ENCODE measurements at places on chromosomes 6 and 20.
A peak's percentile ranks its signal among the peaks of the same experiment; 100 is the strongest.

DNA sequence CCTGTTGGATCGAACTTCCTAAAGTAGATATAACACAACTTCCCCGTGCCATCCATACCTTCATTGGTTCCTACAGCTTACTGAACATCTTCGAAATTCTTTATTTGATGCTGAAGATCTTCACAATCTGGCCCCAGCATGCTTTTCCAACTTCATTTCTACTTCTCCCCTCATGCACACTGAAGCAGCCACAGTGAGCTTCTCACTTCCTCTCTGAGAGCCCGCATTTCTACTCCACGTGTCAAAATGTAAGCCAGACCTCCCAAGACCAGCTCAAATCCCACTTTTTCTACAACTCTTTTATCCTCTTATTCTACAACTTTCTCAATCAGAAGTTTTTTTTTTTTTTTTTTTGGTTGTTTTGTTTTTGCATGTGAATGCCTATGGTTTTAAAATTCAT, 254.7 kb downstream of the GMPR start:
- no peak for DNase-seq

GRCh38 chr20:43472671-43473380, 15.1 kb downstream of the SRSF6 start:
- DNase-seq: no peak

- no peak for DNase-seq
Observed at GRCh38 chr6:125968493-125968892, 11.9 kb downstream of the HINT3 start.

GRCh38 chr20:56855708-56856107, 226.6 kb downstream of the TFAP2C start:
- DNase-seq: no peak

GRCh38 chr20:14882157-14882556, 544.7 kb upstream of the FLRT3 start:
- no peak for DNase-seq

- peak; percentile 79 for DNase-seq
Observed at GRCh38 chr6:97195117-97195516, 87.9 kb downstream of the MMS22L start.

DNA sequence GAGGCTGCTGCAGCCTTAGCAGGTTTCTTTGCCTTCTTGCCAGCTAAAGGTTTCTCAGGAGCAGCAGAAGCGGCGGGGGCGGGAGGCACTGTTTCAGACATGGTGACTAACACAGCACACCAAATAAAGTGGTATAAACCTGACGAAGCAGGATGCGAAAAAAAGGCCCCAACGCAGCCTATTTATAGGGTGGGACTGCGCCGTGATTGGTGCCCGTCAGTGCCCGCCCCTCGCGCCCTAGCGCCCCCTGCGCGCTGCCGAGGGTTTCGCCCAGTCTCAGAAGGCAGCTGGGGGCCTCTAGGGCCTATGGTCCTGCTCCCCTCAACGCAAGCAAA, 55.0 kb downstream of the TRIM38 start:
- DNase-seq: no peak

- DNase-seq: no peak
Observed at GRCh38 chr6:912871-913835, 220.2 kb upstream of the EXOC2 start.

DNA sequence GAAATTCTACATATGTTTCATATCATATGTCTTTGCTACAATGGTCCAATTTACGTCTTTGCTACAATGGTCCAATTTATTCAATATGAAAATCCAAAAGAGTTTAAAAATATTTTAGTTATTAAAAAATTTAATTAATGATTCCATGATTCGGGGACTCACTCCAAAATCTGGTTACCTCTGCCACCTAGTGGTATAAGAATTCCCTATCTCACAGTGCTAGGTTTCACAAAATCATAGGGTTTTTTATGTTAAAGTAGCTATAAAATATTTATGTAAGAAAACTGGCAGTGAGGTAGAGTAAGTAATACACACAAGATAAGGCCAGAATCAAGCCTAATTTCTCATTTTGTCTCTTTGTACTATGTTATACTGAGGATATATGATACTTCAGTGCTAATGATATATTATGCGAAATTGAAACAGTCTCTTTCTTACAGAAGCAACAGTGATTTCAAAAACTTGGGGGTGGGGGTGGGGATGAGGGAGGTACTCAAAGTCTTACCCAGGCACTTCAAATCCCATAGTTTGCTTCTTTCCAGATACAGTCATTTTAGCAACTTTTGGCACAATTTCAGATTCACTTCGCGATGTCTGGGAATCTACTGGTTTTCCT, 52.3 kb downstream of the HBS1L start:
- DNase-seq: no peak

DNA sequence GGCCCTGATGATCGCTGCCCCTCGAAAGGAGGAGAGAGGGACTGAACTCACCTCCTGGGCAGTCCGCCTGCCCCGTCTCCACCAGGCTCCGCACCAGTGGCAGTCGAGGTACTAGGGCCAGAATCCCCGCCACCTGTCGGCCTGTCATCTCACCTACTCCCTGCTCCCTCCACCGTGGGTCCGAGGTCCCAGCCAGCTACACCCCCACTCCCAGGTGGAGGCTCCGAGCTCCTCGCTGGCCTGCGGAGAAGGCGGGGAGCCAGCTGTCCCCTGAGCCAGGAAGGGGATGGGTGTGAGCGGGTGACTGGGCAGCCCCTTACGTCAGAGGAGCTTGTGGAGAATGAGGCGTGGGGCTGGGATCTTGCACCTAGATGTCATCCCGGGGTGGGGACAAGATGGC, 1066.5 kb upstream of the MANEA start:
- no peak for DNase-seq

GRCh38 chr6:115131709-115132490, 789.1 kb upstream of the HS3ST5 start:
- no peak for DNase-seq

- no peak for DNase-seq
Observed at GRCh38 chr6:100266494-100267401, 198.0 kb downstream of the SIM1 start.

DNA sequence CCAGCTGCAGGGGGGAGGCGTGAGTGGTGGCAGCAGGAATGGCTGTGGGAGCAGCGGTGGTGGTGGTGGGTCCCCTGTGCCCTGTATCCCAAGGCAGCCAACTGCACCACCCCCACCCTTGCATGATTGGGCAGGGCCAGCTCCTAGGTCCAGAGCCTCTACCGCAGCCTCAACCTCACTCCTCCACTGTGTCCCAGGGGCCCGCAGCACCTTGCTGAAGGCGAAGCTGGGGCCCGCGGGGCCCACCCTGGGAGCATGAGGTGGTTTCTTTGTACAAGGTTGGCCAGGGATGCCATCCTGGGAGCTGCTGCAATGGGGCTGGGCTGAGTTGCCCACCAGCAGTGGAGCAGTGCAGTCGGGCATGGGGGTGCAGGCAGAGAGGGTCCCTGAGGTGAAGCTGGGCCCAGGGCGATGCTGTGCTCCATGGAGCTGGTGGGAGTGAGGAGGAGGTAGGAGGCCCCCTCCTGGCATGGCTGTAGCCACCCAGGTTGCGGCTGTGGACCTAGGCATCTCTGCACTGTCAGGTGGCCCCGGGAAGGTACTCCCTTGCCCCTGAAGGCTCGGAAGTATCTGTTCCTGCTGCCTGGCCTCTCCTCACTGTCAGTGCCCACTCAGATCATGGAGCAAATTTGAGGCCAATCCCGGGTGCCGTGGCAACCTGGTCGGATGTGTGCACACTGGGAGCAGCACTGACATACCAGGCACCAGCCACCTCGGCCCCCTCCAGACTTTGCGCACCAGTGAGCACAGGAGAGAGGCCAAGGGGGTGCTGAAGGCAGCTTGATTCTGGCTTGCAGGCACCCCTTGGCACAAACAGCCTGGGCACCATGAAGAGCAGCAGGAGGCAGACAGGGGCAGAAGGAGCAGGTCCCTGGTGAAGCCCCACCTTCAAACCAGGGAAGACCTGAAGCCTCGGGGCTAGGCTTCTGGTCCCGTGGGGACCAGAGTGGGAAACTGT, 60.2 kb upstream of the L3MBTL3 start:
- no peak for DNase-seq

GRCh38 chr6:9711365-9711764, 703.5 kb downstream of the TFAP2A start:
- DNase-seq: no peak

GRCh38 chr20:37081717-37082289, 14.0 kb downstream of the RBL1 start:
- DNase-seq: no peak

- no peak for DNase-seq
Observed at GRCh38 chr20:38872036-38872435, 54.2 kb upstream of the FAM83D start.

GRCh38 chr6:170405311-170405975, 98.9 kb downstream of the FAM120B start:
- DNase-seq: no peak

DNA sequence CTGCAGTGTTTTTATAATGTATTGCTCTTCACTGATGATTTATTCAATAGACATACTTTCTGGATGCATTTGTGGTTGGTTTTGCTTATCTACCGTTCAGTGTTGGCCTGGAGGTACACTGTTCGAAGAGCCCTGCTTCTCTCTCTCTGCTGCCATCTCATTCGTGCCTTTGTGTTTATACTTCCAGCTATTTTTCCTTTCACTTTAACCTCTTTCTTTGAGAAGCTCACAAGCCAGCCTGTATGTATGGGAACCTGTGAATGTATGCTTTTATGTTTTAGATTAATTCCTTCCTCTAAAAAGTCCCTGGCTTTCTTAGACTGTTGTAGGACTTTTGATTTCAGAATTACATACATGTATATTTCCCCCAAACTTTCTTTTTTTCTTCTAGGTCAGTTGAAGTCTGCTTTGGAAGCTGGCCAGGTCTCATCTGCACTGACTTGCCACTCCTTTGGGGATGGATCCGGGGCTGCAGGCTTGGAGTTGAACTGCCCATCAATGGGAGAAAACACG, 83.0 kb downstream of the SCAND1 start:
- no peak for DNase-seq

- DNase-seq: no peak
Observed at GRCh38 chr6:4856785-4857184, 80.6 kb downstream of the CDYL start.

GRCh38 chr20:41894255-41894963, 276.2 kb upstream of the CHD6 start:
- DNase-seq: no peak

DNA sequence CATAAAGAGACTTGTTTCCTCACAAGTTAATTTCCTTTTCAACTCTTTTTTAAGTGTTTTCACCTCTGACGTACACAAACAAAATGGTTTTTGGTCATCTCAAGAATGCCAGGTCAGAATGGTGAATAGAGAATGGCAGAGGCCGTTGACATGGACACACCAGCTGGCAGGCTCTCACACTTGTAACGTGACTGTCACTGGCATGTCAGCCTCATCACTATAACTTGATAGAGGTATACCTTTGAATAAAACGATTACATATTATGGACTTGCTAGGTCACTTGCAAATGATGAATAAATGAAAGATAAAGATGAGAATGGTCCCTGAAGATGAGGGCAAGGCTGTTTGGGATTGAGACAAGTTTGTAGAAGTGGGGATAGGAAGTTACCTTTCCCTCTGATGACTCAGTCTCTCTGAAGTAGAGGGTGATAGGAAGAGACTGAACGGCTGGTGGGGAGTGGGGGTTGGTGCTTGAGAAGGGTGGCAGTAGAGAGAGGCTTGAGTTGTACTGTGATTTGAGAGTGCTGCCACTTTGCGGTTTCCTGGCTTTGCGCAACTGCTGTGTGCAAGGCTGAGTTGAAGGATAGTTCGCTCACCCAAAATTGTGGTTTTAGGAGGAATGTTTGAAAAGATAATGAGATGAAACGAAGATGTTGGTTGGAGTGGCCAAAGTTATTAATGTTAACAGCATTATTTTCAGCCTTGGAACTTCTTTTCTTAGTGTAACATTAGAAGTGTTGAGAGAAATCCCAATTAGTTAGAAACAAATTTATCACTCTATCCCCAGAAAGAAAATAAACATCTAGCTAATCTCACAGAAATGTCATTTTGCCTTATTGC, 30.3 kb downstream of the TBPL1 start:
- no peak for DNase-seq

GRCh38 chr6:26336355-26337198, 28.4 kb upstream of the BTN3A2 start:
- DNase-seq: no peak

DNA sequence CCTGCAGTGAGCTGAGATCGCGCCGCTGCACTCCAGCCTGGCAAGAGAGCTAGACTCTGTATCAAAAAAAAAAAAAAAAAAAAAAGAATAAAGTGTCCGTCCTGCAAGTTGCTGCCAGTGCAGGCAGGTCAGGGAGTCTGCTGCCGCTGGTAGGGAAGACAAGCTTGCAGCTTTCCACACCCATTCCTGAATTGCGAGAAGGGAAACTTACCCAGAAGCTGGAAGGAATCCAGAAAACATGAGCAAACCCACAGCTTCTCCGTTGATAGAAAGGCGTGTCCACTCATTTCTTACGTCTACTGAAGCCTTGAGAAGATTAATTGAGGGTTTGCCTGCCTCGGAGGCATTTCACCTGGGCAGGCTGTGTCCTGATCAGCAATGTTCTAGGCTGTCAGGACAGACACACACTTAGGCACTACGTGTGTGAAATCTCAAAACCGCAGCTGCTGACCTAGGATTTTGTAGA, 61.6 kb upstream of the DSP start:
- DNase-seq: peak; percentile 51

DNA sequence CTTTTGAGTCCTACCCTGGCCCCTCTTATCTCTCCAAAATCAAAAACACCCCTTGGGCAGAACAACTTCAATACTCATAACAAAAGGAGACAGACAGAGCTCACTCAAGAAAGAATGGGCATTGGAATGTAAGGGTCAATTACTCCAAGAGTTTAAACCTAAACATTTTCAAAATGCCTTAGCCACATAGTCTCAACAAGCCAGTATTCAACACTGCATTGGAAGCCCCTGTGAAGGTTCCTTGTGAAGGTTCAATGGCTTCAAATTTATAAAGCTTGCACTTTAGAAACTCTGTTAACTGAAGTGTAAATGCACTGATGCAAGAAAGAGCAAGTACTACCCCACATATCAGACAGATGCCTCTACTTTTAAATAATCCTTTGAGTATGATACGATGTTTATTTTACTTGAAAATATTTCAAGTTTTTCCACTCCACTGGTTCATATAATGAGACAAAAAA, 139.1 kb upstream of the LAMP5 start:
- no peak for DNase-seq

DNA sequence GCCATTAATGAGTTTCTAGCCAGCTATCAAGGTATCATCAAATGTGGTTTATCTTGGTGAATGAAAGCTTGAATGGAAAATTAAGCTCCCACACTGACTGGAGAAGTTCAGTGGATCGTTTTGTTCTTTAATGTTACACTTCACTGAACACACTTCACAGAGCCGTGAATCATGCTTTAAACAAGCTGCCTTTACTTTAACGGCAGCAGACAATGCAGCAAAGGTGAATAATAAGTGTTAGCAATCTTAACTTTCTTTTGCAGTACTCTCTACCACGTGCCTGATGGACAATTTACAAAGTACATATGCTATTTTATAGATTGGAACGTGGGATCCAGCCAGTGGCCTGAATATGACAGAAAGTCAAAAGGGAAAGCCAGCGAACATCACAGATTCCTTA, 424.5 kb downstream of the GRIK2 start:
- DNase-seq: peak; percentile 9

DNA sequence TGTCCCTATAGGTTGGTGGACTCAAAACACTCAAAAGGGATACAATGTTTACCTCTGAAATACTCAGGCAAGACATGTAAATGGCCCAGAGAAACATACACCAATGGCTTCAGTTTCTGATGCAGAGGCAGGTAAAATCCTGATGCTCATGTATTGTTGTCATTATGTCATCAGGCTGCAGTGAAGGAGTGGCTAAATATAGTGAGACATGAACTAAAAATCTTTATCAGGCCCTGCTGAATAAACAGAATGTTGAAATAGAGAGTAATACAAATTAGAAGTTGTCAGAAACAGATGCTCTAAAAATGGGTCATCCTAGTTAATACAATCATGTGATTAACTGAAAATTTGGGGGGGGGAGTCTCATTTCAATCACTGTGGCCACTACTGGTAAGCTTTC, 20.4 kb downstream of the PTPRK start:
- DNase-seq: no peak
